AG04450 (cell line): ENCODE measurements at places on chromosomes 5 and 9. TPM values are rescaled to one million over a fixed set of nuclear protein-coding genes. Genes with fewer than 3 reads are reported as not detected.

SPATA31E1 gene
- polyA plus RNA-seq, result 0.02 and 0.07 TPM in 2 replicates

PPP6C gene
- 24.3 and 34.8 TPM in 2 replicates for polyA plus RNA-seq

ARHGEF28 gene
- polyA plus RNA-seq, result 8.8 and 10.0 TPM in 2 replicates

SH2D3C gene
- polyA plus RNA-seq, result not detected in 2 replicates

LEAP2 gene
- 0.61 and 0.91 TPM in 2 replicates for polyA plus RNA-seq

C9 gene
- polyA plus RNA-seq, result 0.02 TPM in 1 of 2 replicates, not detected in the other

HSD17B3 gene
- 0.12 TPM in 1 of 2 replicates, not detected in the other for polyA plus RNA-seq

TNFSF15 gene
- 2.6 and 2.8 TPM in 2 replicates for polyA plus RNA-seq

MARVELD2 gene
- 0.96 and 1.0 TPM in 2 replicates for polyA plus RNA-seq

WDR31 gene
- 0.97 and 1.5 TPM in 2 replicates for polyA plus RNA-seq

MRPL41 gene
- 12.3 and 15.6 TPM in 2 replicates for polyA plus RNA-seq

LECT2 gene
- not detected in 2 replicates for polyA plus RNA-seq

DDX4 gene
- polyA plus RNA-seq, result not detected in 2 replicates

MYOZ3 gene
- 0.51 and 0.68 TPM in 2 replicates for polyA plus RNA-seq

CKS2 gene
- polyA plus RNA-seq, result 105 and 137 TPM in 2 replicates

TLX3 gene
- not detected in 2 replicates for polyA plus RNA-seq

UNC13B gene
- 12.5 and 15.4 TPM in 2 replicates for polyA plus RNA-seq

NEK6 gene
- polyA plus RNA-seq, result 128 and 163 TPM in 2 replicates

MUSK gene
- polyA plus RNA-seq, result 0.58 and 0.77 TPM in 2 replicates

TEX48 gene
- not detected in 2 replicates for polyA plus RNA-seq

PCDHA1 gene
- 0.06 and 0.09 TPM in 2 replicates for polyA plus RNA-seq

PRR16 gene
- polyA plus RNA-seq, result 26.8 and 27.2 TPM in 2 replicates

AGXT2 gene
- polyA plus RNA-seq, result not detected in 2 replicates

LCP2 gene
- polyA plus RNA-seq, result not detected in 2 replicates

ZNG1C gene
- polyA plus RNA-seq, result 17.8 and 25.0 TPM in 2 replicates

C5orf58 gene
- not detected in 2 replicates for polyA plus RNA-seq

CDKN2A gene
- polyA plus RNA-seq, result 29.7 and 40.4 TPM in 2 replicates

NR5A1 gene
- not detected in 2 replicates for polyA plus RNA-seq

ADAMTS19 gene
- polyA plus RNA-seq, result 0.02 and 0.09 TPM in 2 replicates

MFAP3 gene
- 35.7 and 44.8 TPM in 2 replicates for polyA plus RNA-seq

SLC36A3 gene
- not detected in 2 replicates for polyA plus RNA-seq

AQP7 gene
- polyA plus RNA-seq, result 0.11 and 0.33 TPM in 2 replicates

PCDHGA10 gene
- polyA plus RNA-seq, result 9.2 and 11.7 TPM in 2 replicates
